ENCODE measurements at places on chromosomes 5 and 9.

DNA sequence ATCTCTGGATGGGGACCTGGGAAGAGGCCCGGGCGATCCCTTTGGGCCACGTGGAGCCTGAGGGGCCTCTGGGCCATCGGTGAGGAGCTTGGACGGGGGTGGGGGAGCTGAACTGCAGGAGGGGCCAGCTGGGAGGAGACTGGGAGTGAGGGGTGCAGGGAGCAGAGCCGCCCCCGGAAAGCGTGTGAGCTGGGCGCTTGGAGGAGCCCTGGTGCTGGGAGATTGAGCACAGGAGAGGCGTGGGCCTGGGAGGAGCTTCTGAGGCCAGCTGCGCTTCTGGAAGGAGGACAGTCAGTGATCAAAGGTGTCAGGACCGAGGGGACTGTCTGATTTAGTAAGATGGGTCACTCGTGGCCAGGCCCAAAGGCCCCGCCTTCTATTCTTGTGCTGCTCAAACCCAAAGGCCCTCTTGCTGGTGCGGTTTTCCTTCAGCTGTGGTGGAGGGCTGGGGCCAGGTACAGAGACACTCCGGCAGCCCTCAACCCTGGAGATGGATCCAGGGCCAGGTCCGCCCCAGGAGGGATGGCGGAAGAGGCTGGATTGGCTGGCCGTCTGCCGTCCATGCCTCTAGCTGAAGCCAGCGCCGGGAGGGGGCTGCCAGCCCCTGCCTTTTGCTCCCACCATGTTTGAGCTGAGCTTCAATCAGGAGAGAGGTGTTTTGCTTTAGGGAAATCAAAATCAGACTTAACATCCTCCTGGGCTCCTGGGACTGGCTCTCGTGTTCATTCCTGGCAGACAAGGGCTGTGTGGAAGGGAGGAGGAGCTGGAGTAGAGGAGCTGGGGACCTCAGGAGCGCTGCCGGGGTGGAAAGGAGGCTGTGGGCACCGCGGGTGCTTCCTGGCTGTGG lies 21.6 kb downstream of the NCS1 start:
- DNase-seq = no peak

GRCh38 chr5:116942622-116943021 lies 368.0 kb upstream of the SEMA6A start:
- no peak for DNase-seq

DNA sequence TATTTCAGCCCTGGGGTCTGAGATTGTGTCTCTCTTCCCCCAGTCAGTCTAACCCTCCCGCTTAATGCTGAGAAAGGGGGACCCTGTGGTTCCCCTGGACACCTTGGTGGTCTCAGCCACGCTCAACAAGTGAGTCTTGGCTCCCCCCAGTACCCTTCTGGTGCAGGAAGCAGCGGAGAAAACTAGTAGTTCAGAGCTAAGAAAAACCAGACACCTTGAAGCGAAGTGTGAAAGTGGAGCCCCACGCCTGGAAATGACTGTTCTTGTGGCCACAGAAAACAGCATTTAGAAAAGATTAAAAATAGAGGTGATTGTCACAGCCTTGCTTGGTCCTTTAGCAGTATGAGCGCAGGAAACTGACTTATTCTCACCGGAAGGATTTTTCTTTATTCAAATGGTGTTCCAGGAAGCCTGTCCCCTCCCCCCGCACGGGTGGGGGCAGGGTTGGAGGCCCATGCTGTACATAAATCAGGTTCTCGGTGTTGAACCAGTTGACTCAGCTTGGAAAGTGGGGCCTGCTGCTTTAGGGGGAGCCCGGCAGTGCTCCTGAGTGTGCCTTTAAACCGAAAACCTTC lies 8.1 kb downstream of the ARPC5L start:
- DNase-seq = peak; percentile 37

GRCh38 chr5:12315461-12315860 lies 411.2 kb upstream of the CTNND2 start:
- DNase-seq = no peak

DNA sequence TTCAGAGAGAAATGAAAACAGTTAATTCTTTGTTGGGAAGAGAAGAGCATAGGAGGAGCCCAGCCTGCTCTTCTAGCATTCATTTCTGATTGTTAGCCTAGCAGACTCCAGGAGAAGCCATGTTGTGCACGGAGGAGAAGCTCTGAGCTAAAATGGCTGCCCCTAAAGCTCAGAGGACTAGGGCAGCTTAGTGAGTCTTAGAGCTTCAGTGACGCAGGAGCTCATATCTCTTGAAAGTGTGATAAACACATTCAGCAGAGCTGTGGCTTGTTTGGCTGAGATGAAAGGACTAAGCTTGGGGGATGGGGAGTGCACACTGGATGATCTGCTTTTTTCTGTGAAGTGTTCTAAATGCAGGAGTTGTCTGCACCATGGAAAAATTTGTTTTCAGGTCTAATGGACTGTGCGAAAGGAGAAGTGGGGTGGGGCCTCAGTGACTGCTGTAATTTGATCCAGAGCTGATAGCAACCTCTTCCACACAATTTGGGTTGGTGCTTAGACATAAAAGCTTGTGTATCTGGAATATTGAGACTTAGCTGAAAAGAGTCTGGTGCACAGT lies 58.5 kb downstream of the ZNF462 start:
- DNase-seq = peak; percentile 84

DNA sequence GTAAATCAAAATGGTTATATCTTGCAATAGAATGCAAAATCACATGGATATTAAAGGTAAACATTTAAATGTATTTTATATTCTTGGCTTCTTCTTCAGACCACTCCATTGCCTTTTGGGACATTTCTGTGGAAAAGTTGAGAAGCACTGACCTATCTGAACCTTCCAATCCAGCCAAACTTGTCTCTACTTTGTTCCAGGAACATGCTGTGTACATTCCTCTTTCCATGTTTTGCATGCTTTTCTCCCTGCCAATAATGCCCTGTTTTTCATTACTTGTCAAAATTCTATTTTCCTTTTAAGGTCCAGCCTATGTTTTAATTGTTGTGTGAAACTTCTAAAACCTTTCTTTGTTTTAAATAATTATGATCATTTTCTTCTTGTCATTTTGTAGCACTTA lies 28.3 kb downstream of the JAK2 start:
- no peak for DNase-seq

- DNase-seq = no peak
These were observed 1.6 kb upstream of the SMIM15 start for GRCh38 chr5:61163905-61164304.

- DNase-seq = no peak
These were observed 828.9 kb downstream of the TLR4 start for GRCh38 chr9:118533101-118533500.

GRCh38 chr9:129735546-129735945 lies 17.3 kb downstream of the PTGES start:
- no peak for DNase-seq

- no peak for DNase-seq
These were observed 39.8 kb upstream of the RASGRF2 start for GRCh38 chr5:80920333-80920732.

DNA sequence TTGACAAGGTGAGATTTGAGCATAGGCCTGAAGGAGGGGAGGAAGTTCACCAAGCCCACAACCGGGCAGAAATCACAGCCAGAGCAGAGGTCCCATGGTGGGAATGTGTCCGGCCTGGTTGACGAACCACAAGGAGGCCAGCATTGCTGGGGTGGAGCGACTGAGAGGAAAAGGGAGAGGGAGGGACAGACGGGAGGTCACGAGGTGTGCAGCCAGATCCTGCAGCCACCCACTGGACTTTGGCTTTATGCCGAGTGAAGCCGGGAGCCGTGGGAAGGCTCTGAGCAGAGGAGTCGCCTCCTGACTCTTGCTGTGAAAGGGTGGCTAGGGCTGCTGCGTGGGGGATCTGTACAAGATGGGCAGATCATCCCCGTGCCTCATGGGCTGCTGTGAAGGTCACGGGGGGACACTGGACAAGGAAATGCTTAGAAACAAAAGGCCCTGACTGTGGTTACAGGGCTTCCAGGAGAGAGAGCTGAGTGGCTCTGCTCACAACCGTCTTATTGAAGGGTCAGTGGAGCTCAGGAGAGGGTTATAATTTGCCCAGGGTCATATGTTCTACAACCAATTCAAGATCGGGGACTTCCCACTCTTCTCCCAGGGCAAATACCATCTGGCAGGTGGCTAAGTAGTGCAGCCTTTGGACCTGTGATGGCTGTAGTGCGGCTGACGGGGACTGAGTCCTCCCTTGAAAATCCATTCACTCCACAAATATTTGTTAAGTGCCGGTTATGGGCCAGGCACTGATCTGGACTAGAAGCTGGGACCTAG lies 15.6 kb upstream of the CD74 start:
- DNase-seq = no peak

DNA sequence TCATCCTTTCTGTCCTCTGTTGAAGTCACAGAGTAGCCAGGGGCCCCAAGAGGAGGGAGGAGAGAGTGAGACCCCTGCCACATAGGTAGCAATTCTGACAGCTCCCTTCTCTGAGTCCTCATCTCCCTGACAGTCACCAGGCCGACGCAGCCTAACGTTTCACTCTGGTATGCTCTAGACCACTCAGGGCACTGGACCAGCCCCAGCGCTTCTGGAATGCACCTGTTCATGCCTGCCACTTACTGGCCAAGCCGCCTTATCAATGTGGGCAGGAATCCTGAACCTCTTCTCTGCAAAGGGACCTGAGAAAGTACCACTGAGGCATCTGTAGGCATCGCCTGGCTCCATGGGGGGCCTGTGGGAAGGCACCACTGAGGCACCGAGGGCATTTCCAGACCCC lies 50.2 kb downstream of the SECISBP2 start:
- DNase-seq = no peak

DNA sequence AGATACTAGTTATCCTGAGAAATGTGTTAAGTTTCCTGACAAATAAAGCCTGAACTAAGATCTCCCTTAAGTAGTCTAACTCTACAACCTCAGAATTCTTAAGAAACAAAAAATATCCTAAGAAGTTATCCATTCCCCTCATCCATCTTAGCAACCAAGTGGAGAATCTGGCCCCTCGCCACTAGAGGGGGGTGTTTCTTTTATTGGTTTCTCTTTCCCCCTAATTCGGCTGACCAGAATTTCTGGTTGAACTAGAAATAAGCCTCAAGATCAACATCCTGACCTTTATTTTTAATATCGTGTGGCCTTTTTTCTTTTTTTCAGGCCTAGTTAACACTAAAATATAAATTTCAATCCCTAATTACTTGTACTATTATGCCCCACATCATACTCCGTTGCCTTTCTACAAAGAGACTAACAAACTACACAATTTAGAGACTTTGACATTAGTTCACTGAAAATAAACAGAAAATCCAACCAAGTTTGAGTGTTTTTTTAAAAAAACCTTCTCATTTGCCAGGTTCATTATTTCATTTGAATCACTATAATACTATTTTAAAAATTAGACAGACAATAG lies 14.3 kb upstream of the NR4A3 start:
- DNase-seq = peak; percentile 59

- DNase-seq = no peak
These were observed 138.7 kb downstream of the SNX18 start for GRCh38 chr5:54656261-54656728.

- peak; percentile 7 for DNase-seq
These were observed 169.2 kb upstream of the TARS1 start for GRCh38 chr5:33271606-33272005.

- no peak for DNase-seq
These were observed 34.6 kb upstream of the PTCH1 start for GRCh38 chr9:95551406-95551805.

DNA sequence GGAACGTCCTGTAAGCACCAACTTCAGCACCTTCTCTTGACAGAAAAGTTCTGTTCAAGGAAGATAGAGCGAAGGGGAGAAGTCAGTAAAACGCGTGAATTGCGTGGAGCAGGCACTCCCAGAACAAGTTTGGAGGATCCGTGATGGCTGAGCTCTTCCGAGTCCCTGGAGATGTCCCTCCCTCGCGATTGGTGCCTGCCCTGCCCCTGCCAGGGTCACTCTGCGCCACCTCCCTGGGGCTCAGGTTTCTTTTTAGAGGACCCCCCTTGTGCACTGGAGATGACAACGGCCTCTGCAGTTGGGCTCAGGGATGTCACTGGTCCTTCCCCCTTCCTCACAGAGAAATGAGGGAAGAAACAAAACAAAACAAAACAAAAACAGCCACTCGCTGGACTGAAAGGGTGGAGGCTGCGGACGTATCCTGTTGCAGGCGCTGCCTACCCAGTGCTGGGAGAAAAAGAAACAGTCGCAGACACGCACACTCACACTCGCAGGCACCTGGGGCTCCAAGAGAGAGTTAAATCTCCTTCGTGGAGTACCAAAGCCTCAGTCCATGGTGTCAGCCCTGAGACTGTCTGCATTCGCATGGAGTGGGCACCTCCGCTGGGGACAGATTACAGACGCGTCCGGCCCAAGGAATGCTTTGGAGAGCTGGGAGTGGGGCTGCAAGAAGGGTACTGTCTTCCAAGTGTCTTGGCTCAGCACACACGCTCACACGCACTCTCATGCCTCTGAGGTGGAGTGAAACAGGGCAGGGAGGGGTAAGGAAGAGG lies 512.7 kb downstream of the SLCO4C1 start:
- no peak for DNase-seq

DNA sequence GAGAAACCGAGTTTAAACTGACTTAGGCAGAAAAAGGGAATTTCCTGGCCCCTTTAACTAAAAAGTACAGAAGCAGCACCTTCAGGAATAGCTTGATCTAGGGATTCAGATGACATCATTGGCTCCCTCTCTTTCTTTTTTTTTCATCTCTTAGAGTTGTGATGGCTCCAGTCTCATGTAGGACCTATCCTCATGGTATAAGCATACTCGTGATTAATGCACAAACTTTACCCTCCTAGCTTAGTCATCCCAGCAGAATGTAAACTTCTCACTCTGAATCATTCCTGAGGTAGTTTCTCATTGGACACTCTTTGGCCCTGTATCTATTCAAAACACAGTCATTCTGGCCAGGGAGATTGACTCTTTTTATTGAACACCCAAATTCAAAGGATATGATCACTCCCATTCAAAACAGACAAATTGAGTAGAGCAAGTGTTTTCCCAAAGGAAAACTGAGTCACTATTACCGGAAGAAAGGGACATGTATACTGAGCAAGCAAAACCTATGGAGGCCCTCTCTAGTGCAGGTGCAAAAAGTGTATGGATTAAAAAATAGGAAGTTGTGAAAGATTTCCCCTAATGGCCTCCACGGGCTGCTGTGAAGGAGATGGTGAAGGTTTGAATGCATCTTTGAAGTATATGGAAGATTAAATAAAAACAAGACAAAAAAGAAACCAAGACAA lies 27.6 kb upstream of the SMIM23 start:
- DNase-seq = peak; percentile 99

GRCh38 chr5:14156650-14157492 lies 13.7 kb downstream of the TRIO start:
- DNase-seq = peak; percentile 99
